ENCODE measurements at places on chromosomes 11 and 22.

DNA sequence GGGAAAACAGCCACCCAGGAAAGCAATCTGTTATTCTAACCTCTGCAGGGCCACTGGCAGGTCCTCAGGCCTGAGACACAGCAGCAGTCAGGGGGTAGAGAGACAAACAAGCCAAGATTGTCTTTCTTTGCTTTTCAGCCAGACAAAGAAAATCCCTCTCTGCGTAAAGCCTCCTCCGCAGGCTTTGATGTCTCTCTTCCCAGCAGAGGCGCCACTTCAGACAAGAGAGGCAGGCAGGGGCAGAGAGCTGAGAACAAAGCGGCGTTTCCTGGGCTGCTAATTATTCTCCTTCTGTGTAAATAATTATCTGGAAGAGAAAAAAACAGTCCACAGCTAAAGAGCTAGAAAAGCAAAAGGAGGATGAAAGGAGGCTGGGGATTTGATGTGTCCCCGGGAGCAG lies 102.7 kb upstream of the SEZ6L start:
- no peak for DNase-seq

- DNase-seq: no peak
Measured at GRCh38 chr11:65719871-65720210, 757 bp downstream of the RNASEH2C start.

GRCh38 chr22:33851821-33852384 lies 68.4 kb downstream of the LARGE1 start:
- no peak for DNase-seq

DNA sequence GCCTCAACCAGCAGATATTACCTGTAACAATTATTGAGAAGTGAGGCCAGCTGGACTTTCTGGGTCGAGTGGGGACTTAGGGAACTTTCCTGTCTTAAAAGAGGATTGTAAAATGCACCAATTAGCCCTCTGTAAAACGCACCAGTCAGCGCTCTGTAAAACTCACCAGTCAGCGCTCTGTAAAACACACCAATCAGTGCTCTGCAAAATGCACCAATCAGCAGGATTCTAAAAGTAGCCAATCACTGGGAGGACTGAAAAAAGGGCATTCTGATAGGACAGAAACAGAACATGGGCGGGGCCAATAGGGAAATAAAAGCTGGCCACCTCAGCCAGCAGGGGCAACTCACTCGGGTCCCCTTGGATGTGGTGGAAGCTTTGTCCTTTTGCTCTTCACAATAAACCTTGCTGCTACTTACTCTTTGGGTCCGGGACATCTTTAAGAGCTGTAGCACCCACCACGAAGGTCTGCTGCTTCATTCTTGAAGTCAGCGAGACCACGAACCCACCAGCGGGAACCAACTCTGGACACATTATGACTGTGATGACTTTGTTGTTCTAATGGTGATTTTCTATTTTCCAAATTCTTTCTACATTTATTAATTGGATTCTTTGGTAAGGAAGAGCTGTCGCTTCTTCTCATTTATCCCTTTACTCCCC lies 40.2 kb upstream of the FGF3 start:
- DNase-seq: no peak

DNA sequence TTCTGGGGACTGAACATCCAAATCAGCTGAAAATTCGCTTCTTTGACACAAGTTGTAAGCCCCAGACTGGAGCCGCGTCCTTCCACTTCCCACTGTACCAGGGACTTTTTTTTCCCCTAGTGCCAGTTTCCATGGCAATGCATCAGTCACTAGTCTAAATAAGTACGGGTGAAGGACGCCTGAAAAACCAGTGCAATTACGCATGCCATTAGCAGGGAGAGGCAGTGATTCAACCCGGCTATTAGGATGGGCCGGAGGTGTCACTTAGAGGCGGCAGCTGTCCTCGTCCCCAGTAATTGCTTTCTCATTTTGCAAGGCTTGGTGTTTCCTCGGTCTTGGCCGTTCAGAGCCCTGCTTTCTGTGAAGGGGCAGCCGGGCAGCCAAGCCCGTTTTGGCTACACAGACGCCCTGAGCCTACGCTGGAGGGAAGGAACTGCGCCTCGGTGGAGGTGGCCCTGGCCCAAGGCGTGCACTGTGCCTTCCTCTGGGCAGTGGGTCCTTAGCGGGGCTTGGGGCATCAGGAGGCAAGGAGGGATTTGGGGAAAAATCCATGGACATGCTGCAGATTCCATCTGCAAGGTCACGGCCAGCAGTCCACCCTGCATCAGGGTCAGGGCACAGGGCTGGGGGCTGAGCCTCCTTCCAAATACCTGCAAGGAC lies 319.7 kb downstream of the CTTN start:
- no peak for DNase-seq

- DNase-seq: no peak
Measured at GRCh38 chr22:27966168-27967064, 47.4 kb upstream of the PITPNB start.

- DNase-seq: no peak
Measured at GRCh38 chr22:40487663-40488249, 117.4 kb downstream of the SGSM3 start.

DNA sequence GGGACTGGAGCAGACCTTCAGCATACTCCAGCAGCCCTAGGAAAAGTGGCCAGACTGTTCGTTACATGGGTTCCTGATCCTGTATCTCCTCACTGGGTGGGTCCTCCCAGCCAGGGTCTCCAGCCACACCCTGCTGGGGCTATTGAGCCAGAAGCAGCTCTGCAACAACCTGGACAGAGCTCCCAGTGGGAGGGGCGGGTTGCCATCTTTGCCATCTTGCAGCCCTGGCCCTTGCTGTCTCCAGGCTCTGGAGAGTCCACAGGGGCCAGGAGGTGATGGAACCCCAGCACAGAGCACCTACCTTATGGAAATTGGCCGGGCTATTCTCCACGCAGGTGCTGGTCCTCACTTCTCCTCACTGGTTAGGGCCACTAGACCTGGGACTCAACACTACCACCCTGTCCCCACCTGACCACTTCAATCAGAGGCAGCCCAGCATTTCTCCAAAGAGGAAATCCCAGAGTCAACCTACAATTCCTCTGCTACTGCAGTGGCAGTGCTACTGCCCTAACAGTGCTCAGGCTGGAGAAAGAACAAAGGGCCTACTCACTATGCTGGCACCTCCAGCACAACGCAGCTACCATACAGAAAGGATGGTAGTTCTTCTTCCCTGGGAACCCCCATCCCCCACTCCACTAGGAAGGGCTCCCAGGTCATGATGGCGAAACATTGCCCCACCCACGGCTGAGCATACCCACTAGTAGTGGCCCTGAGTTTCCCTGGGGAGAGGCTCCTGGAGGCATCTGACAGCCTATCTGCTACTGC lies 290.2 kb upstream of the NCAM1 start:
- no peak for DNase-seq
